GM12878 (cell line): ENCODE measurements at places on chromosomes 12 and 14. TPM values are rescaled to one million over a fixed set of nuclear protein-coding genes. Genes with fewer than 3 reads are reported as not detected.

DNA sequence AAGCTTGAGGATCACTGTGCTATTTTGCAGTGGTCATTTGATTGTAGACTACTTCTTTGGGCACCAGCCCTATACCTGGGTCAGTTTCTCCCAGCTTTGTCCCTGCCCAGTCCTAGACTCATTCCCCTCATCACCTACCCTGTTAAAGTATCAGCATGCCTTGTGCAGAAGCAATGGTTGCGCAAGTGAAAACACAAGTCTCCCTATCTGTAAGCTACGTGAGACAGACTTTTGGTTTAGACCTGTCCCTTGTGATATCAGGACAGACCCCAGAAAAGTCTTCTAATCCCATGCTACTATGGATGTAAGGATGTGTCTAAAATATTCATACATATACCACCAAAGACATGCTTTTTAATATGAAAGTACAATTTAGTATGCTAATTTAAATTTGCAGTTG lies 88.8 kb upstream of the ATP2B1 start:
- no peak for DNase-seq
- no peak overlapping the region for H3K27ac ChIP-seq

GRCh38 chr14:25750436-25750835 lies 700.5 kb upstream of the STXBP6 start:
- H3K27ac ChIP-seq: no peak overlapping the region
- no peak overlapping the region for H3K4me3 ChIP-seq
- no peaks in the 10 kb centered on the region for H3K36me3 ChIP-seq
- no peaks in the 10 kb centered on the region for H3K27me3 ChIP-seq
- no peaks in the 10 kb centered on the region for H3K4me1 ChIP-seq

GRCh38 chr14:100386846-100387245 lies 63.7 kb downstream of the SLC25A47 start:
- DNase-seq: no peak
- no peak overlapping the region for H3K27ac ChIP-seq
- H3K4me1 ChIP-seq: no peaks in the 10 kb centered on the region
- no peaks in the 10 kb centered on the region for H3K36me3 ChIP-seq
- H3K4me3 ChIP-seq: no peak overlapping the region
- no peaks in the 10 kb centered on the region for H3K27me3 ChIP-seq

DNA sequence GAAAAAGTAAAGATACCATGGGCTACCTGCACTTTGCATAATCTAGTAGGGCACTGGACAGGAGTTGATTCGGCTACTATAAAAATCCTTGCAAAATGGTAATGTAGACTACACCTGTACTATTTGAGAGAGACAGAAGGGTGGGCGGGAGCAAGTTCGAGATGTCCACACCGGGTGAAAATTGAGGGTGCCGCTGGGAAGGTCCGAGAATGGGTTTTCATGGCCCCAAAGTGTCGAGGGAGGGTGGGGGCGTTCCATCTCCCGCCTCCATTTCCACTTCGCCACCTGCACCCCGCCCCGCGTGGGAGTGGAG lies 648 bp downstream of the SNX6 start:
- no peaks in the 10 kb centered on the region for H3K27me3 ChIP-seq
- no peak for DNase-seq
- H3K4me3 ChIP-seq: peak overlapping the region; percentile 93
- no peaks in the 10 kb centered on the region for H3K36me3 ChIP-seq
- H3K27ac ChIP-seq: peak overlapping the region; percentile 86

GRCh38 chr14:95993768-95994592 lies 45.2 kb upstream of the C14orf132 start:
- DNase-seq: peak; percentile 17
- no peaks in the 10 kb centered on the region for H3K4me1 ChIP-seq
- H3K27ac ChIP-seq: no peak overlapping the region
- H3K27me3 ChIP-seq: no peaks in the 10 kb centered on the region

- no peak for DNase-seq
- H3K4me1 ChIP-seq: no peaks in the 10 kb centered on the region; the same call in 1 of the 2 replicates
- no peaks in the 10 kb centered on the region for H3K27me3 ChIP-seq
- H3K27ac ChIP-seq: no peak overlapping the region
- H3K4me3 ChIP-seq: no peak overlapping the region
These were observed 19.1 kb downstream of the ETV6 start for GRCh38 chr12:11668611-11669010.

DNA sequence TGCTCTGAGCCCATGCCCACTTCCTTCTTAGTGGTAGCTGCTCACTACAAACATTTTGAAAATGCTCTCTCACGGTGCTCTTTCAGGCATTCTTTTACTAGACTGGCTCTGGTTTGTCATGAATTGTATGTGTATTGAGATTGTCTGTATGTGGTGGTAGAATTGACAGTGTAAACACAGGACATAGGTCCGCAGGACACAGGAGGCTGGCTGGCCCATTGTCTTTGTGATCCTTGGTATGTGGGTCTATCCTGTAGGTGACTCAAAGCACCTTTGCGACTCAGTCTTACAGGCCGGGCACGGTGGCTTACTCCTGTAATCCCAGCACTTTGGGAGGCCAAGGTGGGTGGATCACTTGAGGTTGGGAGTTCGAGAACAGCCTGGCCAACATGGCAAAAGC lies 250.9 kb downstream of the C12orf75 start:
- H3K27me3 ChIP-seq: no peaks in the 10 kb centered on the region
- H3K4me1 ChIP-seq: no peaks in the 10 kb centered on the region
- no peak for DNase-seq
- H3K36me3 ChIP-seq: no peaks in the 10 kb centered on the region

DNA sequence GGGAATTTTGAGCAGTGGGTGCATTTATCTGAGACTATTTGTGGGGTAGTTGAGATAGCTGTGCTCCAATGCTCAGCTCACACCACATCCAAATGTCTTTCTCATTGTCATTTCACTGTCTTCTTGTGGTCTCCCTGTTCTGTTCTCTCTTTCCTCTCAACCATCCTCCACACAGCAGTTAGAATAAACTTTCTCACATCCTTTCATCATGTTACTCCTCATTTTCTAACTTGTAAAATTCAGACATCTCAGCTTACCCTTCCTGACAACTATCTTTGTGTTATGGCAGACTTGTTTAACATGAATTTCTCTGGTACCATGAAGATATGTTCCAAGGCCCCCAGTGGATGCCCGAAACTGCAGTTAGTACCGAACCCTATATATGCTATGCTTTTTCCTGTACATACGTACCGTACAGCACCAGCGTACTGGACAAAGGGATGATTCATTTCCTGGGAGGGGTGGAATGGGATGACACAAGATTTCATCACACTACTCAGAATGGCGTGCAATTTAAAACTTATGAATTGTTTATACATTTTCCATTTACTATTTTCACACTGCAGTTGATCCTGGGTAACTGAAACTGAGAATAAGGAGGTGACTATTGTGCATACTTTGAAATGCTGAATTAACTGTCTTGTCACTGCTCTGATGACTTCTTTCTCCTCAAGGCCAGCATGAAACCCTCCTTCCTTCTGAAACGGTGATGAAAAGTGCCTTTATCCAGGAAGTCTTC lies 177.1 kb upstream of the SLC38A2 start:
- no peaks in the 10 kb centered on the region for H3K27me3 ChIP-seq
- no peak for DNase-seq
- peaks cover 13% of the 10 kb centered on the region for H3K4me1 ChIP-seq
- no peak overlapping the region for H3K4me3 ChIP-seq

GRCh38 chr12:67640863-67641262 lies 7.7 kb upstream of the DYRK2 start:
- H3K36me3 ChIP-seq: no peaks in the 10 kb centered on the region
- H3K27ac ChIP-seq: no peak overlapping the region
- no peaks in the 10 kb centered on the region for H3K27me3 ChIP-seq
- no peaks in the 10 kb centered on the region for H3K4me1 ChIP-seq
- H3K4me3 ChIP-seq: no peak overlapping the region

- H3K36me3 ChIP-seq: no peaks in the 10 kb centered on the region; the same call in 1 of the 2 replicates
- DNase-seq: peak; percentile 84
- peak overlapping the region; percentile 60 for H3K4me3 ChIP-seq
These were observed 54.5 kb downstream of the VCPKMT start for GRCh38 chr14:50061664-50062437.

GRCh38 chr12:119463211-119463926 lies 128.8 kb downstream of the CCDC60 start:
- DNase-seq: no peak
- H3K27ac ChIP-seq: no peak overlapping the region
- H3K4me1 ChIP-seq: no peaks in the 10 kb centered on the region
- H3K27me3 ChIP-seq: no peaks in the 10 kb centered on the region
- no peaks in the 10 kb centered on the region for H3K36me3 ChIP-seq

- H3K27ac ChIP-seq: no peak overlapping the region
- H3K4me3 ChIP-seq: no peak overlapping the region
- no peaks in the 10 kb centered on the region for H3K27me3 ChIP-seq
- peaks cover 38% of the 10 kb centered on the region for H3K4me1 ChIP-seq
These were observed 14.7 kb downstream of the RHOF start for GRCh38 chr12:121778567-121779421.

GRCh38 chr12:19186722-19187661 lies 57.5 kb downstream of the PLEKHA5 start:
- H3K27ac ChIP-seq: no peak overlapping the region
- no peak for DNase-seq
- H3K36me3 ChIP-seq: no peaks in the 10 kb centered on the region
- no peak overlapping the region for H3K4me3 ChIP-seq
- no peaks in the 10 kb centered on the region for H3K27me3 ChIP-seq

DNA sequence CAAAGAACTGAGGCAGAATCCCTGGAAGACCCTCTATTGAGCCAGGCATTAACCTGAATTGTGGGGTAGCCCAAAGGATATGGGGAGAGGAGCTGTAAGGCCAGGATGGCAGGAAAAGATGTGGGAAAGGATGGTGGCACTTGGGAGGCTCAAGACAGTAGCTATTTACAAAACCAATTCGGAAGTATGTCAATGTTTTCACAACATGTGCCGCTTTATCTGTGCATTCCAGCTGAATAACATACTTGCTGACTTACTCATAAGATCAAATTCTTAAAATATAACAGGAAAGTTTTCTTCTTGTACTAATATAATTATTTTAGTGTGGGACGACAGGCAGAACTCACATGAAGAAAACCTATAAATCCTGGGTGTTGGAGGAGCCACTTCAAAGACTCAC lies 10.6 kb downstream of the BBS10 start:
- H3K4me3 ChIP-seq: no peak overlapping the region
- H3K36me3 ChIP-seq: no peaks in the 10 kb centered on the region
- H3K4me1 ChIP-seq: no peaks in the 10 kb centered on the region
- no peak for DNase-seq

GRCh38 chr12:49750027-49750995 lies 9.0 kb downstream of the TMBIM6 start:
- DNase-seq: peak; percentile 36
- peak overlapping the region; percentile 27 for H3K27ac ChIP-seq
- no peaks in the 10 kb centered on the region for H3K27me3 ChIP-seq

DNA sequence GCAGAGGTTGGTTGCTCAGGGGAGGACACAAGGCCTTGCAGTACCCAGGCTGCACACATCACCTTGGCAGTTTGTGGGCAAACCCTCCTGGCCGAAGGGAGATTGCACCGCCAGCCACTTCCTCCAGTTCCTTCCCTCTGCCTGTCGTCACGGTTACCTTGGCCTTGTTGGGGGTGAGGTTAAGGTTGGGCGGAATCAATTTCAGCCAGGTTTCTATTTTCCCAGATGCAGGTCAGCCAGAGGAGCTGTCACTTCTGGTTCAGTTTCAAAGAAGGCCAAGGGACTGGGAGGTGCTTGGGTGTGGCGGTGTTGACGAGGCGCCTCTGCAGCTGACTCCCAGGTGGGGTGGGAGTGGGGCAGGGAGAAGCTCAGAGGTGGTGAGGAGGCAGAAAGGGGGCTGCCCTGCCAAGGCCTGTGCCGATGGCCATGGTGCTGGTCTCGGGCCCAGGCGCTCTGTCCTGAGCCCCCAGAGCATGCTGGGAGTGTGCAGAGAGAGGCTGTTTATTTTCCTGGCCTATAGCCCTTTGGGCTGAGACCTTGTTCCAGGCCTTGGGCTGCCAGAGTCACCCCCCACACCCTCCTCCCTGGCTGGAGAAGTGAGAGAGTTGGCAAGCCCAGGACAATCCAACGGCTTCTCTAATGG lies 31.4 kb downstream of the JDP2 start:
- H3K27me3 ChIP-seq: no peaks in the 10 kb centered on the region
- peaks cover 2% of the 10 kb centered on the region for H3K36me3 ChIP-seq
- H3K4me3 ChIP-seq: no peak overlapping the region
- peaks cover 16% of the 10 kb centered on the region for H3K4me1 ChIP-seq

DNA sequence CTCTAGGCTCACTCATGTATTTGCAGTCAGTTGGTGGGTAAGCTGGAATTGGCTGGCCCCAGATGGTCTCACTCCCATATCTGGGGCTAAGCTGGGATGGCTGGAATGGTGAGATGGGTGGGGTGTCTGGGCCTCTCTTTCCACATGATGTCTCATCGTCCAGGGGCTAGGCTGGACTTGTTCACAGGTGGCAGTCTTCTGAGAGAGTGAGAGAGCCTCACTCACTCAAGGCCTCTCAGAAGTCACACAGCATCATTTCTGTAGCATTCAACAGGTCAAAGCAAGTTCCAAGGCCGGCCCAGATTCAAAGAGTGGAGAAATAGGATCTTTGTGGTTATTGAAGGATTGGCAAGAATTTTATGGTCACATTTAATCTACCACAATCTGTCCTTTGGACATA lies 102.7 kb downstream of the UNC79 start:
- H3K4me3 ChIP-seq: no peak overlapping the region
- H3K36me3 ChIP-seq: no peaks in the 10 kb centered on the region
- H3K27ac ChIP-seq: 0 out of 2 replicates have a peak overlapping the region, but pooled peaks have one; percentile 13
- H3K4me1 ChIP-seq: peaks cover 6% of the 10 kb centered on the region
- no peak for DNase-seq
- H3K27me3 ChIP-seq: no peaks in the 10 kb centered on the region

DNA sequence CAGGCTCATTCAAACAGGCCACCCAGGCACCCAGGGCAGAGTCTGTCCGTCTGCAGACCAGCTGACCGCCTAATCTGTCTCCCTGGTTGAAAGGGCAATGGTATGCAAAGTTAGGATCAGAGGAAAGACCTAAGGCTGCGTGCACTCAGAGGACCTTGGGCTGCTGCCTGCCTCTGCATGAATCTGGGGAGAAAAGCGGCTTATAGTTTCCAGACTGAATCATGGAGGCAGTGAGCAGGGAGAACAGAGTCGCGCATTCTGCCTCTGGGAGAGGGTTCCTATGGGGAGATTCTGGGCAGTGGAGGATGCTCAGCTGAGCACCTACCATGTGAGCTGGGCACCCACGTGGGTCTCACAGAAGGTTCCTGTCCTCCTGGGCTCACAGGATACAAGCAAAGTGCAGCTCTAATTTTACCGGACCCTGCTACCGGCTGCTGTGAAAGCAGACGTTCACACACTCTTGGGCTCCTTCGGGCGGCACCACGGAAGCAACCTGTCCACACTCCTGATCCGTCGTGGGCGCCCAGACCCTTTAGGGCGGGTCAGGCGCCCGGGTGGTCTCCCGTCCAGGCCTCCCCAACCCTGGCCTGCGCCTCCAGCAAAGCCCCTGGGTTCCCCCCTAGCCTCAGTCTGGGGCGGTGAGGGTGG lies 772 bp downstream of the SCARB1 start:
- H3K4me3 ChIP-seq: peak overlapping the region; percentile 97
- H3K27ac ChIP-seq: peak overlapping the region; percentile 80
- DNase-seq: no peak
- H3K27me3 ChIP-seq: no peaks in the 10 kb centered on the region

PRH2 gene
- 0.50 TPM in 1 of 2 replicates, not detected in the other for polyA plus RNA-seq

RERG gene
- not detected in 2 replicates for polyA plus RNA-seq

RILPL2 gene
- 36.5 and 36.9 TPM in 2 replicates for polyA plus RNA-seq

PPP4R4 gene
- polyA plus RNA-seq: 0.17 TPM in 1 of 2 replicates, not detected in the other

INSM2 gene
- not detected in 2 replicates for polyA plus RNA-seq
